Sigmoid colon (tissue), 7 donors: ENCODE measurements at places on chromosomes 5 and 9. TPM values are rescaled to one million over a fixed set of nuclear protein-coding genes. Genes with fewer than 3 reads are reported as not detected.
A peak's percentile ranks its signal among the peaks of the same experiment; 100 is the strongest.

DNA sequence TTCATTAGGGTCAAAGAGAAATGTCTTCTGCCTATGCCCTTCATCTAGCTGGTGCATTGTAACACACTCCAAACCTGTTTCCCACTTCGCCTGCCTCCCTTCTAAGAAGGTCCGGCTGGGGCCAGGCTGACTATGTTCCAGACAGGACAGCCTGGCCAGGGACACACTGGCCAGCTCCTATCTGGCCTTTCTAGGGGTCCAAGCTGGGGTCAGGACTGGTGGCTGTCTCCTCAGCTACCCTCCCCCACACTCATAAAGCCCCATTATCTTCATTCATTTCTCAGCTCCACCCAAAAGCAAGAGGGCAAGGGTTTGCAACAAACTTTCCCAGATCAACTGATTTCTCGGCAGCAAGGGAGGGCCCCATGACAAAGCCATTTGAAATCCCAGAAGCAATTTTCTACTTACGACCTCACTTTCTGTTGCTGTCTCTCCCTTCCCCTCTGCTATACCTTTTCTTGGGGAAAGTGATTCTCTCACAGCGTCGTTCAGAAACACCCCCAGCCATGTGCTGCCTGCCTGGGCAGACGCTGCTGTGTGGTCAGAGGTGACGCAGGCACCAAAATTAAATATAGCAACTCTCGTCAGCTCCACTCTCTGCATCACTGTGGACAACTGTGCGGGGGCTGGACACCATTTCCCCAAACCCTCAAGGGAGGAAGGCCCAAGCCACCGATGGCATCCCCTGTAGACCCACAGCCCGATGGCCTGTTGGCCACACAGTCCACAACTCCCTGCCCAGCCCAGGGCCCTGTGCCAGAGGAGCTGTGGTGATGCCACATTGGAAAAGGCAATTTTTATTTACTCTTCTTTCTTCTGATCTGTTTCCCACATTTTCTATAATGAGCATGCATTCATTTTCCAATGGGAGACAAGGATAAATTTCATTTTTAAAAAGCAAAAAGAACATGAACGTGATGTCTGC is 6.1 kb downstream of the IL13 start:
- no peak for DNase-seq

GRCh38 chr5:132230871-132231270 is 3.2 kb upstream of the P4HA2 start:
- DNase-seq = peak; percentile 17

The ICE1 gene
- 28.1 TPM for total RNA-seq

The NSUN2 gene
- 29.3 TPM for total RNA-seq

- DNase-seq = no peak
These were observed 77.9 kb upstream of the DAB2 start for GRCh38 chr5:39502704-39503103.

The GZMA gene
- total RNA-seq = not detected

DNA sequence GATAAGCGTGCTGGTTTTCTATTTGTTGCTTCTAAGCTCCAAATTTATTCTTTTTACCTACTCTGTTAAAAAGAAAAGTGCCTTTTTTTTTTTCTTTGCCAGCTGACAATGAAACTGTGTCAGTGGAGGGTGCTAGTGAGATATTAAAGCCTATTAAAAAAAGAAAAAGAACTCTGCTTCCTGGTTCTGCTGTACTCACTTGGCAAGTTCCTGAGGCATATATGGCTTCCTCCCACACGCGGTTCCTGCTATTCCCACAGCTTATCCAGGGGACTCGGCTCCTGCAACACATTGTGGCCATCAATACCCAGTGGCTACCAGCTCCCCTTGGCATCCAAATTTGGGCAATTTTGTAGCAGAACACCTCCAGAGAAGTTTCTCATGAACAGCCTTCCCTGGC is 1977.7 kb upstream of the CDH9 start:
- DNase-seq = no peak

- DNase-seq = no peak
These were observed 1.6 kb upstream of the TNIP1 start for GRCh38 chr5:151082282-151082902.

The PITX1 gene
- total RNA-seq = 5.3 TPM

The CDKN2A gene
- 6.1 TPM for total RNA-seq

DNA sequence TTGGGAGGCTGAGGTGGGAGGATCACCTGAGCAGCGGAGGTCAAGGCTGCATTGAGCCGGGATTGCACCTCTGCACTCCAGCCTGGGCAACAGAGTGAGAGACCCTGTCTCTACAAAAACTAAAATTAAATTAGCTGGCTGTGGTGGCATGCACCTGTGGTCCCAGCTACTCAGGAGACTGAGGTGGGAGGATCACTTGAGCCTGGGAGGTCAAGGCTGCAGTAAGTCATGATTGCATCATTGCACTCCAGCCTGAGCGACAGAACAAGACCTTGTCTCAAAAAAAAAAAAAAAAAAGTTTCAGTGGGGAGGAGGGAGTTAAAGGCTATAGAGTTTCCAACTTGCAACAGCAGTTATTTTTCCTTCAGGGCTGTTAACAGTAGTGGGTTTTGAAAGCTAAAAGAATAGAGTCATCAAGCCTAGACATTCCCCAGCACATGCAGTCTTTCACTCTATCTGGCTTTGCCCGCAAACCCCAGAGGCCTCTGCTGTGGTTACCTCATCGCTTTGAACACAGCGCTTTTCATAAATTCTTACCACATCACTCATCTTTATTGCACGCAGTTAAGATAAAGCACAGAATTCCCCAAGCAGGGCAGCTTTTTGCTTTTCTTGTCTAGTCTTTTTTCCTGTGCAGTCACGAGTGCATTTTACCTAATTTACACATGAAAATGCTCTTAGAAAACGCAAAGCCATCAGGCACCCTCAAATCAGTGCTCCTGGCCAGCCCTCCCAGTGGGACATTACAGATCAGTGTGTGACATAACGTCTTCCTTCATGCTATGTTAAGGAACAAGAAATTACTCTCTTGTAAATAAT is 8.7 kb upstream of the SLC2A8 start:
- peak; percentile 70 for DNase-seq

The QSOX2 gene
- 6.1 TPM for total RNA-seq

The CFAP77 gene
- total RNA-seq = not detected

The TAF11L5 gene
- total RNA-seq = not detected

The PCDHGA12 gene
- 14.1 TPM for total RNA-seq

DNA sequence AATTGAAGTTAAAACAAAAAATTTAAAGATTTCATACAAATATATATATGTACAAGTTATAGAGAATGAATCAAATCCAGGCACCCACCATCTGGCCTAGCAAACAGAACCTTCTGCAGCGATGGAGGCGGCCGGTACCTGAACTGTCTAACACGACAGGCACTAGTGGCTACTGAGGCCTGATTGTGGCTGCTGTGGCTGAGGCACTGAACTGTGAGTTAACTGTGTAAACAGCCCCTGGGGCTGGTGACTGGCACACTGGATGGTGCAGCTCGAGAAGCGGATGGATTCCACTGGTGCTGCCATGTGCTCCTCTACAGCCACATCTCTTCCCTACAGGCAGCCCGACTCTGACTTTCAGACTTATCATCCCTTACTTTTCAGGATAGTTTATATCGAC is 82.4 kb downstream of the RAPGEF1 start:
- DNase-seq = no peak

DNA sequence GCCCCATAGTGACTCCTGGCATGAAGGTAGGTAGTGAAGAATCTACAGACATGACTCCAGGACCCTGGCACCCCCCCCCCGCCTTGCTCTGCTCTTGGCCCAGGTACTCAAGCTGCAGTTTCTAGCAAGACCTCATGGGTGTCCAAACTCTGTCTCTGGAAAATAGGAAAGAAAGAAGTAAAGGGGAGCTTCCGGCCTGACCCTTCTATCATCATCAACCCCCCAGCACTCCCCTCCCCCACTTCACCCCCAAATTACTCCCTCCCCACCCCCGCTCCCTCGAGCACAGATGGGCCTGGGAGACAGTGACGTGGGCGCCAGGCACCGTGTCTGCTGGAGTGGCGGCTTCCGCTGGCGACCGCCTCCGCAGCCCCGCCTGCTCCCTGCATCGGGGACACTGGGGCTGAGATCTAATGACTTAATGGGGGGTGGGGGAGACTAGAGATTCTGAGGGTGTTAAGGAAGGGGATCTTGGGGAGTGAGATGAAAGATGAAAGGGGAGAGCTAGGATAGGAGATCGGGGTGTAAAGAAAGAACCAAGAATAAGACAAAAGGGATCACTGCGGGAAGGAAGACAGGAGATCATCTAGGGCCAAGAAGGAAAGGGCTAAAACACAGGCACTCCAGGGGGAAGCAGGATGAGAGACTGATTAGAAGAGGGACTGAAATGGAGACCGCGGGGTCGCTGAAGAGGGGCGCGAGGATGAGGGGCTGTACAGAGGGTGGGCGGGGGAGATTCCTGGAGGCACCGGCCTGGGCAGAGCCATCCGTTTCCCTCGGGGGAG is 1.1 kb upstream of the DNAJB5 start:
- DNase-seq = no peak

DNA sequence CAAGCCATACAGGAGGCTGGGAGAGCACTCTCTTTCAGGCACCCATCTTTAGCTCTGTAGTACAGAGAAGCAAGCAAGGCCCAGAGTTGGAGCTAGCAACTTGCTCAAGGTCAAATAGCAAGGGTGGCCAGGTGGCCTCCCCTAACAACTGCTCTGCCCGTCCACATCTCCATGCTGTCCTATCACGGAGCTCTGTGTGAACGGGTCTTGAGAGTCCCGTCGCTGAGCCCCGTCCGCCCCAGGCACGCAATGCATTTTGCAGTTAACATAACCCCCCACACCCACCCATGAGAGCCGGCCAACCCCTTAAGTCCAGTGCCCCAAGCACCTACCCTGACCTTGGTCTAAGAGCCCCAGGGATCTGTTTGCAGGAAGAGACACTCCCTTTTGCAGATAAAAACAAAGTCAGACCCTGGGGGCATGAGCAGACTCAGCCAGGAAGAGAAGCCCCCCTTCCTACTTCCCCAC is 1.5 kb downstream of the RNF44 start:
- DNase-seq = no peak

DNA sequence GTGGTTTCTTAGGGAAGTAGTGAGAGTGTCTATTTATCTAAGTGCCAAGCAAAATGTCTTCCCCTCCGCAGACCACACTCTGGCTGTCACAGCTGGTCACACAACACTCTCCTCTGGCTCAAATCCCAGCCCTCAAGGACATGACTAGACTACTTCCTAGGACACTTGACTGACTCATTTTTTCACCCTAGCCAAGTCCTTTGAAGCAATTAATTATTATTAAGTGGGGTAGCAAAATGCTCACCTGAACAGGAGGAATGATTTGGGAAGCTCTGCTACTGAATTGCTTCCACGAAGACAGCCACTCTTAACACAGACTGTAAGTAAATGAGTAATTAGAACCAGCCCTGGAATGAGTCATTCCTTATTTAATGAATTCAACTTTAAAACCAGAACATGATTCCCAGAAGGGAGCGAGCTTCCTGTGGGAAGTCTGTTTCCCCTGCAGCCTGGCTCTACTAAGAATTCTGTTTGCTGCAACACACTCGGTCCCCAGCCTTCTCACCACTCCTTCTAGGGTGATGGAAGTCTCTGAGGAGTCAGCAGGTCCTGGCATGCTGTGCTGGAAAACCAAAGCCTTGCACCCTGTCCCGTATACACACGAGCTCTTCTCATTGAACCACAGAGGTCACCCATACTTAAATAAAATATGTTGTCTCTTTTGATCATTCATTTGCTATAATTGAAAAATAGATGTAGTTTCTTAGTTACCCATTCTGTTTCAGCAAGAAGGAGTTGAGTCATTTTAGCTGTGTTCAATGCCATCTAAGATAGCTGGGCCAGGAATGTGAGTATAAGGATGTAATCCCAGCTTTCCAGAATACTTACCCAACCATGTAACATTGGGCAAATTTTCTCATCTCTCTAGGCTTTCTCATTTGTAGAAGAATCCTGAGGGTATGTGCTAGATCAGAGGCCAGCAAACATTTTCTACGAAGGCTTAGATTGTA is 218.6 kb upstream of the RASEF start:
- DNase-seq = no peak

DNA sequence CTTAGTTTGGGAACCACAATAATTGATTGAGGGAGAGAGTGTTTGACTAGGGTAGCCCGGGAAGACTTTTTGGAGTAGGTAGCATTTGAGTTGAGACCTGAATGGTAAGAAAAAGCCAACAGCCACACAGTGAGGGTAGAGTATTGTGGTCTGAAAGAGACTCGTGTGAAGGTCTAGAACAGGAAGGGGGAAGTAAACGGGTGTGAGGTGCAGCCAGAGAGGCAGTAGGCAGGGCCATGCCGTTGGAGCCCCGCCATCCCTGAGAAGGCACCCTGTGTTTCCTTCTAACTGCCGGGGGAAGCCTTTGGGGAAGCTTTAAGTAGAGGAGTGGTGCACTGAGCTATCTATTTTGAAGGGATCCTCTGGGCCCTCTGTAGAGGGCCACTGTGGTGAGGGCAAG is 3.5 kb upstream of the F2RL2 start:
- no peak for DNase-seq

DNA sequence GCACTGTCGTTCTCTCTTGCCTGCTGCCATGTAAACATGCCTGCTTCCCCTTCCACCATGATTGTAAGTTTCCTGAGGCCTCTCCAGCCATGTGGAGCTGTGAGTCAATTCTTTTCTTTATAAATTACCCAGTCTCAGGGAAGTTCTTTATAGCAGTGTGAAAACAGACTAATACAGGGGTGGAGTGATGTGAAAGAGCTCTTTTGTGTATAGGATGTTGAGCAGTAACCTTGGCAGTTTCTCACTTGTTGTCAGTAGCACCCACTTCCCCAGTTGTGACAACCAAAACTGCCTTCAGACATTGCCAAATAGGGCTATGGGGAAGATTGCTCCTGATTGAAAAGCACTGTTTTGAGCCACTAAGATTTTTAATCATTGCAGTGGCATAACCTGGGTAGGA is 552.2 kb upstream of the ZNF462 start:
- DNase-seq = no peak

DNA sequence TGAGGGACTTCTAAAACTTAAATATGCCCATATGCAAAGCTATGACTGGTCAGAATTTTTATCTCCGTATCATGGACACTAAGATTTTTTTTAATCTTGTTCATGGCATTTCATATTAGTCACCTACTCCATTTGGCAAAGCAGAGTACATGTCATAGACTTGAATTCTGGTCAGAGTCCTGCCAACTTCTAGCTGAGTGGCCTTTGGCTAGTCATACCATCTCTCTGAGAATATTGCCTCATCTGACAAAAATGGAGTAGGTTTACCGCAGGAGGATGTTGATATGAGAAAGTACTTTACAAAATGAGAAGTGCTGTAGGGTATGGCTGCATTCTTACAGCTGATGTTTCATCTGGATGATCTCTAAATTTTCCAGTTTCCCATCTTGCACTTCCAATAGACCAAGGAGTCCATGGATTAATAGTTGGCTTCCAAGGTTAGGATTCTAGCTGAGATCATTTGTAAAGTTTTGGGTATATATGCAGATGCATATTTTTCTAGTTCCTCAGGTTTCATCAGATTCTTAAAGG is 150.8 kb upstream of the NR3C1 start:
- DNase-seq = no peak
